Left forelimb (tissue), 1 donor: ENCODE measurements at places on chromosomes 12 and 14.

DNA sequence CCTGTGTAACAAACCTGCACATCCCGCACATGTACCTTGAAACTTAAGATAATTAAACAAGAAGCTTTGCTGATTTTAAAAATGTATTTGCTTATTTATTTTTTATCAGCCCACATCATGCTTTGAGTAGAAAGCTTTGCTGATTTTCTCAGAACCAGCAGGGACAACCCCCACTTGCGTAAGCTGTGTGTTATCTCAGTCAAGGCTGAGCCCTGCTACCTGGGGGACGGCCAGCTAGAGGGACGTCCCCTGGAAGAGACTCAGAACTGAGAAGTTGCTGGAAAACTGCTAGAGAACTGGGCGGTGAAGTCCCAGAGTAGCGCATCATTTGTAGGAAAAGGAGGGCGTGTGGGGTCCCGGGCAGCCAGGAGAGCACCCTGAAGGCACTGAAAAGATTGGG lies 4.1 kb upstream of the PLEK2 start:
- no peak for DNase-seq

DNA sequence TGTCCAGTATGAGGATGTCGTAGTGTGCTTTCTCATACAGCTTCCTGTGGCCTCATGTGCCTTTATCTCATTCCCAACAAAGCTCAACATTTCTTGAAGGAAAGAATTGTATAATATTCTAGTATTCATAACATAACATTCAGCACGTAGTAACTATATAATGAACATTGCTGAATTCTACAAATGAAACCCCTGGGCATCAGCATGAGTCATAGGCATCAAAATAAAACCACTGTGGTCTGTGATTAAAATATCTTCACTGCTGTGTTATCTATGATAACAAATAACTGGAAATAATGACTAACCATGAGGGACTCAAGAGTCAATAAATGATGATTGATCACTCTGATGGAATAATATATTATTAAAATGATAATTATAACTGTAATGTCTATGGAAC lies 255.2 kb downstream of the EMP1 start:
- DNase-seq: no peak

- no peak for DNase-seq
Observed at GRCh38 chr12:107379852-107380567, 286.7 kb upstream of the CRY1 start.

GRCh38 chr14:28494196-28494595 lies 272.4 kb upstream of the FOXG1 start:
- DNase-seq: no peak

DNA sequence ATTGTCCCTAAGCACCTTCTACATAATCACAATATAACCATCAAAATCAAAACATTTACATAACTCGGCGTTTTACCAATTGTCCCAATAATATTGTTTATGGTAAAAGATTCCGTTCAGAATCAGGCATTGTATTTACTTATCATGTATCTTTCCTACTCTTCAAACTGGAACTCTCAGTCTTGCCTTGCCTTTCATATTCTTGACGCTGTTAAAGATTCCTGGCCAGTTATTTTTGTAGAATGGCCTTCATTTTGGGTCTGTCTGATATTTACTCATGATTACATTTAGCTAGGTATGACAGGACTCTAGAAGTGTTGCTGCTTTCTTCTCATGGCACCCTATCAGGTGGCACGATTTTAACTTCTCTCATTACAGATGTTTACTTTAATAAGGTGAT lies 850 bp upstream of the HEATR5A start:
- no peak for DNase-seq

DNA sequence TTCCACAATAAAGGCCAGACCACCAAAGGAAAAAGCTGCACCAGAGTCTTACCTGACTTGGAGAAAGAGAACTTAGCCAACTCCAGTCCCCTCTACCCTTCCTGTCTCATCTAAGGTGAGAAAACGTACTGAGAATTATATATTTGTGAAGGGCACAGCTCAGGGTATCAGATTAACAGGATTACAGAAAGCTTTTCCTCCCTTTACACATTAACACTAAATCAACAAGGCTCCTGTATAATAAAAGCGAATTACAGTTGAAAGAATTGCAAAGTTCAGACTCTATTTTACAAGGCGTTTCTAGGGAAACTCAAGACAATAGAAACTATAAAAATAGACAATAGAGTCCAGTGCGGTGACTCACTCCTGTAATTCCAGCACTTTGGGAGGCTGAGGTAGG lies 82.7 kb upstream of the RPL10L start:
- no peak for DNase-seq

GRCh38 chr12:114430306-114430705 lies 24.4 kb upstream of the TBX5 start:
- no peak for DNase-seq

GRCh38 chr12:91496337-91496736 lies 313.7 kb upstream of the DCN start:
- DNase-seq: no peak

- no peak for DNase-seq
Observed at GRCh38 chr12:23108957-23109356, 484.0 kb downstream of the ETNK1 start.

GRCh38 chr12:16228067-16228466 lies 49.4 kb downstream of the SLC15A5 start:
- DNase-seq: no peak

GRCh38 chr12:52198454-52199215 lies 6.8 kb upstream of the KRT80 start:
- no peak for DNase-seq

- no peak for DNase-seq
Observed at GRCh38 chr14:90643982-90644670, 172.1 kb downstream of the TTC7B start.

DNA sequence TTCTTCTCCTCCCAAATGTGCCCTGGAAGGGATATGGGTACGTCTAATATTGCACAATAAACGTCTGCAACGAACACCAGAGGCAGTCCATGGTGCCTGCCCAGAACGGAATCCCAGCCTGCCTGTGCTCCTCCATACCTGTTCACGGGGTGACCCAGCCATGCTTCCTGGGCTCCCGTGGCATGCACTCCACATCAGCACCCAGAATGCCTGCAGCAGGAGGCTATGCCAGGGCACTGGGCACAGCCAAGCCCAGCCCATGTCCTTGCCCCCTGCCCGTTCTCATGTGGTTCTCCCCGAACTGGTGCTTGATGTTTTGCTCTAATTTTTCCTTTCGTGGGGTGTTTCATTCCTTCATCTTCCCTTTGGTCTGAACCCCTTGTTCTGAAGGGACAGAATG lies 404.3 kb downstream of the BCL11B start:
- DNase-seq: no peak

GRCh38 chr14:83712418-83713129 lies 1817.4 kb upstream of the FLRT2 start:
- DNase-seq: no peak
